ENCODE measurements at places on chromosomes 6 and 20.

DNA sequence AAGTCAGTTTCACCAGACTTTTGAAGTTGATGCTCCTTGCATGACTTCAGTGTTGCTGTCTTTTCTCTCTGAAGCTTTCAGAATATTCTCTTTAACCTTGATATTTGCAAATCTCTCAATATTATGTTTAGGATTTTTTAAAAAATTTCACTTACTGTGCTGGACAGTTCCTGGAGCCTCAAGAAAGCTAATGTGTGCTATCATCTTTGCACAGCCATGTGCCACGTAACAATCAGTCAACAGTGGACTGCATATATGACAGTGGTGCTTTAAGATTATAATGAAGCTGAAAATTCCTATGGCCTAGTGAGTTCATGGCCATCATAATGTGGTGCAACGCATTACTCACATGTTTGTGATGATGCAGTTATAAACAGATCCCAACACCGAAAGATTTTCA is 59.1 kb upstream of the OGFRL1 start:
- DNase-seq = no peak

DNA sequence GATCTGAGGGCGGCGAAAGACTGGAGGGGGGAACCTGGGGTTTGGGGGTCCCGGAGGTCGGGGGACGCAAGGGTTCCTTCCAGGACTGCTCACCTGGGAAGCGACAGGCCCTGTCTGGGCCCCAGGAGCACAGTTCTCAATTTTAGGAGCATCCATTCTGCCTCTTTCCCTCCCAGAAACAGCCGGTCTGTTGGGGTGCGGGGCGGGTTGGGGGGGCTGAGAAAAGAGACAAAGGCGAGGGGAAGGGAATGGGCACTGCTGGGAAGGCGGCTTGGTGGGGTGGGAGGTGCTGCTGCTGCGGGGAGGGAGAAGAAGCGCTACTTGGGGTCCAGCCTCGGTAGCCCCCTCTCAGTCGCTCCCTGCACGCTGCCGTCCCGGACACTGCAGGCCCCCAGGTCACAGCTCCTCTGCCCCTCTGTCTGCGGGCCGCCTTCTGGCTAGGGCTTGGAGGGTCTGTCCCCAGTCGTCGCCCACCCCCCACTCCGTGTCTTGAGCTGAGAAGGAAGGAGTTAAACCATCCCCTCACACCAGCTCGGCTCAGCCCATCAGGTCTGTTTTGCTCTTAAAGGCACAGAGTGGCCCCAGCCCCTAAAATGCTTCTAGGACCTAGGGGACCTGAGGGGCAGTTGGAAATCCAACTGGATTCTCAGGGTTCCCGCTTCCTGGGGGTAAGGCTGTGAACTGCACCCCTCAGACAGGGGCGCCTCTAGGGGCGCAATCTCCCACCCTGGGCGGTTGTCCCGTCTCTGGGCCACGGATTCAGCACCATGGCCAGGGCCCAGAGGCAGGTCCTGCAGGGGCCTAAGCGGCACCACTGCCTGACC is 690 bp downstream of the GDAP1L1 start:
- DNase-seq = no peak

- no peak for DNase-seq
These were observed 37.7 kb upstream of the SLC4A11 start for GRCh38 chr20:3276680-3277015.

DNA sequence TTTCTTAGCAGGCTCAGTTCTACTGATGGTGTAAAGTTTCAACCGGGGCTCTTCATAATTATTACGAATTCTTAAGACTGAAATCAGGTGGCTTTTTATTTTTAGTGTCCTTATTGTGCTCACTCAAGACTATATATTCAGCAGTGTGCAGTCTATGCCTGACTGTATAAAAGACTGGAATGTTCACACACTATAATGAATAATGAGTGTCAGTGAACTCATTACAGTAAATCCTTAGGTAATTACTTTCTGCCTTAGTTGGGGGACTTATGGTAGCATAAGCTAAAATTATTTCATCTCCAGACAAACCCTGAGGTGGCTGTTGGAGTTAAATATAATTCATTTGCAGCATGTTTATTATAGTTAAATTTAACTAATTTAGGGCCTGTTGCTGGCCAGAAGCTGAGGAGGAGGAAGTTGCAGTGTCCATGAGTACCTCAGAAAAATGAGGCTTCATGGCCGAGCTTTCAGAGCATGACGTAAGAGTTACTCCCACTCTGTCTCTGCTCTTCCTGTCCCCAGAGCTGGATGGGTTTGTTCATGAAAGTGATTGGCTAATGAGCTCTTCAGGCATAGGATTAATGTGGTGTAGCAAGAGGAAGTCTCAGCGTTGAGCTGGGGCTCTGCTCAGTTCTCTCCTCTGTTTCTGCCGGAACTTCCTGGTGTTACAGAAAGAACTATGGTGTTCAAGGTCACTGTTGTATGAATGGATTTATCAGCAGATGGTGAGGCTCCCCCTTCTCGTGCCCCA is 335.7 kb downstream of the NRN1 start:
- DNase-seq = no peak

GRCh38 chr20:62500237-62500864 is 24.6 kb upstream of the GATA5 start:
- DNase-seq = no peak

GRCh38 chr6:16311763-16312162 is 73.4 kb downstream of the GMPR start:
- no peak for DNase-seq

GRCh38 chr6:26156850-26157250 is 69.6 kb downstream of the HFE start:
- no peak for DNase-seq

GRCh38 chr6:142271476-142271875 is 30.3 kb upstream of the ADGRG6 start:
- no peak for DNase-seq

GRCh38 chr6:13250703-13251102 is 77.6 kb downstream of the TBC1D7 start:
- DNase-seq = no peak

- no peak for DNase-seq
These were observed 704.4 kb downstream of the UTRN start for GRCh38 chr6:144989319-144990107.

DNA sequence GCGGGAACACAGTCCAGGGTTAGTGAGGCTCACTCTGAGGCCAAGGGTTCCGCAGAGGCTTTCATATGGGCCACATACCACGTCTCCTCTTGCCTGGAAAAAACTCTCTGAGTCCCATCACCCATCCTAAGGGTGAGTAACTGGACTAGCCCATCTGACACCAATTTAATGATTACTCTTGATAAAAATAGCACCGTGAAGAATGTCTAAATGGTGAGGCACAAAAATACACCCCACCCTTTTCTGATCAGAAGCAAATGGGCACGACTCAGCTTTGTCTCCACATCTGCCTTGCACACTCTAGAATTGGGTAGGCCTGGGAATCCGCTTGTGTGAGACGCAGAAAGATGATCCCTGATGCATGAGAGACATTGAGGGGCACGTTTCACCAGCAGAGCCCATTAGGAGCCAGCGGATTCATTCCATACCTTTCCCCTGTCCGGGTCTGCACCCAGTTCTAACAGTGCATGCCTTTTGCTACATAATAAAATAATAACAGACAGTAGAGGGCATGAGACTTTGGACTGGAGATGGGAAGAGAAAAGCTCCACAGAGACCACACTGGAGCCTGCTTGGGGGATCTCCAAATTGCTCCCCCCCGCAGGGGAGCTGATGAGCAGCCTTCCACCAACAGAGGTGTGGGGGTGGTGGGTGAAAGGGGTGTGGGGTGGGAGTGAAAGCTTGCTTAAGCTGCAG is 110.0 kb upstream of the KCNK16 start:
- peak; percentile 53 for DNase-seq

- no peak for DNase-seq
These were observed 77.2 kb downstream of the PFDN4 start for GRCh38 chr20:54284928-54285704.

GRCh38 chr6:63764318-63764916 is 128.8 kb downstream of the PHF3 start:
- no peak for DNase-seq

- DNase-seq = no peak
These were observed at the start of gene TCF15 for GRCh38 chr20:610130-611046. TSS of gene TCF15 (minus strand) at chr20:610309. CDS start at chr20:610237, 72 bp downstream.

- no peak for DNase-seq
These were observed 162.5 kb downstream of the CDH4 start for GRCh38 chr20:61414455-61414991.

GRCh38 chr6:28105245-28105639 is 19.2 kb upstream of the ZSCAN16 start:
- DNase-seq = no peak

- DNase-seq = no peak
These were observed 2.9 kb downstream of the MAP7 start for GRCh38 chr6:136547336-136547735.

GRCh38 chr6:113732384-113732966 is 124.7 kb upstream of the MARCKS start:
- no peak for DNase-seq

DNA sequence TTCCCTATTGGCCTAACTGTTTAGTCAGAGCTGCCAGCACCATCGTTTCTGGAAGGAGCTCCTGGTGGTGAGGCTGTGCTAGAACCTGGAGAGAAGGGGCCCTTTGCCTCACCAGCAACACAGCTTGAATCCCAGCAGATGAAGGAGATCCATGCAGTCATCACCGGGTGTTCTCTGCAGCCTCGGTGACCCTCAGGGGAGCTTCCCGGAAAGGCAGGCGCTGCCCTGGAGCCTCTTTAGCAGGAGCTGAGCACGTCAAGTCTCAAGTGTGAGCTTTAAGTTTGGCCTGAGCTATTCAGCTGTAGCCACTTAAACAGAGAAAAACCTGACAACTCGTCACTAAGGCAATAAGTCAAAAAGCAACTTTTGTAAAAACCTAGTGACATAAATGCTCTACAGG is 181.2 kb upstream of the FOXQ1 start:
- DNase-seq = peak; percentile 51

- no peak for DNase-seq
These were observed 3.2 kb downstream of the PTPN1 start for GRCh38 chr20:50513169-50514034.

DNA sequence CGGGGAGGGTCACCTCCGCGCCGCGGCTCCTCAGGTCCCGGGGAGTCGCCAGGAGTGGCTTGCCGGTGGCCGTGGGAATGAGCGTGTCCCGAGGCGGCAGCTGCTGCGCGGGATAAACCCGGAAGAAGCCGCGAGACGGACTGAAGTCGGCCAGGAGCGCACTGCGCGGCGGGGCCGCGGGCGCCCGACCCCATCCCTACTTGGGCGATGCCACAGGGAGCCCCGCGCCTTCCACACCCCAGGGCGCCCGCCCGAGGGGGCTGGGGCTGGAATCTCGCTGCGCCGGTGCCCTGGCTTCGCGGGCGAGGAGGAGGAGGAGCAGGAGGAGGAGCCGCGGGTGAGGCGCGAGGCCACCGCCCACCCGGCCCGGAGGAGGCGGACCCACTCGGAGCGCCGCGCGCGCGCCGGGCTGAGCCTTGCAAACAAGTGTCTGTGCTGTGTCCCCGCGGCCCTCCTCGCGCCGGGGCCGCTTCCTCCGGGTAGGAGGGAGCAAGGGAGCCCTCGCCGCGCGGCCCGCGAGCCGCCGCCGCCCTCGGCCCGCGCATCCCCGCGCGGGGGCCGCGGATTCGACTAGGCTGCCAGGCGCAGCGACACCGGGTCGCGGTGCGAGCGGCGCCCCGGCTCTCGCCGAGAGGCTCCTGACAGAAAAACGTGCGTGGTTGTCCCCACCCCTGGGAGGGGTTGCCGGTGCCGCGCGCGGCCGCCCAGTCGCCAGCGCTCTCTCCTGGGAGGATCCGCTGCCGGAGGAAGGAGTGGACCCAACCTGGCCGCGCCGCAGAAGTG is at the start of gene ZDHHC14:
Gene ZDHHC14, plus strand, starts transcription at position 412 of the 783 bp plus-strand sequence.
- DNase-seq = peak; percentile 95

GRCh38 chr20:36454698-36455427 is 86.5 kb upstream of the MYL9 start:
- no peak for DNase-seq

GRCh38 chr6:166341977-166342348 is 382 bp downstream of the SFT2D1 start:
- no peak for DNase-seq

GRCh38 chr6:85975957-85976356 is 333.3 kb upstream of the SYNCRIP start:
- DNase-seq = no peak

- DNase-seq = no peak
These were observed 225.5 kb downstream of the BCKDHB start for GRCh38 chr6:80331974-80332373.

- no peak for DNase-seq
These were observed 11.5 kb downstream of the LPIN3 start for GRCh38 chr20:41352106-41352505.

DNA sequence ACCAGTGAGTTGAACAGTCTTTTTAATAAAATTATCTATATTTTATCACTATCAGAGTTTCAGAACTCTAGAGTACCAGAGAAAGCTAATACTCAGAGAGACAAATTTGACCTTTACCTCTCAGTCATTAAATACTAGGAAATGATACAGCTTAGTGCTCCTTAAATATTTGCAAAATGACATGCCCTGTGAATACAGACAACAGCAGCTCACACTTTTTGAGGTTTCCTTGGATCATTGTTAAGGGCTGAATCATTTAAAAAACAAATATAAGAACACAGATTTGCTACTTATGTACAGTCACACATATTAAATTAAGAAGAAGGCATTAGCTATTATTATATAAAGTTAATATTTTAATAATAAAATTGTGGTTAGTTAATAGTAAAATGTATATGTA is 1158.7 kb upstream of the EYS start:
- DNase-seq = no peak

GRCh38 chr6:72458521-72458920 is 163.3 kb upstream of the KCNQ5 start:
- no peak for DNase-seq

DNA sequence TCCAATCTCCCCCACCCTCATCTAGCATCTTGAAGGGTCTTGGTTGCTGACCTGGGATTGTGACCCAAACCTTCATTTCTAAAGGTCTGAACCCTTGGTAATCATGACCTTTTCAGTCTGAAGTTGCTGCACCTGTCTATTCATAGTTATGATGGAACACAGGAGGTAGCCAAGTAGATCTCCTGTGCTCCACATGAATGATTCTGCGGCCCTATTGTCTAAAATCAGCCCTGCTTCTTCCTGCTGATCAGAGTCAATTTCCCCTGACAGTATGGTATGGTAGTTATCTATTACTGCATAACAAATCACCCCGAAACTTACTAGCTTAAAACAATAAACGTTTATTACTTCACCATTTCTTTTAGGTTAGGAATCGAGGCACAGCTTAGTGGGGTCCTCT is 9.0 kb downstream of the OR2B6 start:
- DNase-seq = no peak
